HuH-7.5 (cell line): ENCODE measurements at places on chromosomes 2 and 18.

DNA sequence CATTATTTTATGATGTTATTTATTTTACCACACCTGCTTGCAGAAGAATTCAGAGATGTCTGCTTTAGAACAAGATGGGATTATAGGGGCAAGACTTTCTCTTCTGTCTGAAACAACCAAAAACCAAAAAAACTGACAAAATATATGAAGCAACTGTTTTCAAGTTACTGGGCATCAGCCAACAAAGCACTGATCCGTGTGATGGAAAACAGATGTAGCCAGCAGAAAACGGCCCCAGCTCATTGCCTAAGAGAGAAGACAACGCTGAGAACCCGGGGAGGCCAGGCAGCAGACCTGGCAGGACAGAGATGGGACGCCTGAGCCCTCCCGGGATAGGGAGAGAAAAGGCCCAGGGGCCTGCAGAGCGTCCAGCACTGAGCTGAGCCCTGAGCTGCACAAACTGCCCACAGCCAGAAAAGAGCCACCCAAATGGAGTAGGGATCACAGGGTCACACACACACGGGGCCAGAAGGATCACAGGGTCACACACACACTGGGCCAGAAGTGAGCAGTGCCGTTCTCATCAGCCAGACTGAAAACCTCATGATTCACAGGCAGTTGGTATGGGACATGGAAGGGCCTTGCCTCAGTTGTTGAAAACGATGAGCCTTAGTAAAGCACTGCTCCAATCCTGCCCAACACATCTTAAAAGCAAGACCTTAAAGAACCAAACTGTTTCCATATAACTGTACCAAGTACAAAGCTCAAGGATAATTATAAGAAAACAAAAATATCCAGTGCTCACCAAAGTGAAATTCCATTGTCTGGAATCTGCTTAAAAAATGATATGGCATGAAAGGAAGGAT lies 12.1 kb downstream of the PXDN start:
- DNase-seq, result no peak

- DNase-seq, result no peak
Measured at GRCh38 chr2:64338910-64339500, 115.0 kb upstream of the LGALSL start.

- no peak for DNase-seq
Measured at GRCh38 chr2:100756704-100757103, 63.2 kb upstream of the NPAS2 start.

DNA sequence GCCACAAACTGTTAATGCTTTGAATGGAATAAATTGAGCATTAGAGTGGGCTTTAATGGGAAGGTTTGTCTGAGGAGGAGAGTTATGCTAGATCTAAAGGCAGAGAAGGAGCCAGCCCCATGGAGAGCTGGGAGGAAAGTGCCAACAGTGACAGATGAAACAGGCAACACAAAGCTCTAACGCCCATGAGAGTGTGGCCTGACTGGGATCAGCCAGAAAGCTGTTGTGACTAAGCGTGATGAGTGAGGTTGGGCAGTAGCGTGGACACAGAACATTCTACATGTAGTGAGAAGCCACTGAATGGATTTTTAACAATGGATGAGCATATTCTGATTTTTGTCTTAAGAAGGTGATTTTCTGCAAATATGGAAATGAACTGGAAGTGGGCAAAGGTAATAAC lies 185.3 kb upstream of the SIX2 start:
- no peak for DNase-seq

GRCh38 chr2:1671916-1672315 lies 72.4 kb downstream of the PXDN start:
- DNase-seq, result no peak

- no peak for DNase-seq
Measured at GRCh38 chr2:72238311-72238710, 90.6 kb upstream of the CYP26B1 start.

DNA sequence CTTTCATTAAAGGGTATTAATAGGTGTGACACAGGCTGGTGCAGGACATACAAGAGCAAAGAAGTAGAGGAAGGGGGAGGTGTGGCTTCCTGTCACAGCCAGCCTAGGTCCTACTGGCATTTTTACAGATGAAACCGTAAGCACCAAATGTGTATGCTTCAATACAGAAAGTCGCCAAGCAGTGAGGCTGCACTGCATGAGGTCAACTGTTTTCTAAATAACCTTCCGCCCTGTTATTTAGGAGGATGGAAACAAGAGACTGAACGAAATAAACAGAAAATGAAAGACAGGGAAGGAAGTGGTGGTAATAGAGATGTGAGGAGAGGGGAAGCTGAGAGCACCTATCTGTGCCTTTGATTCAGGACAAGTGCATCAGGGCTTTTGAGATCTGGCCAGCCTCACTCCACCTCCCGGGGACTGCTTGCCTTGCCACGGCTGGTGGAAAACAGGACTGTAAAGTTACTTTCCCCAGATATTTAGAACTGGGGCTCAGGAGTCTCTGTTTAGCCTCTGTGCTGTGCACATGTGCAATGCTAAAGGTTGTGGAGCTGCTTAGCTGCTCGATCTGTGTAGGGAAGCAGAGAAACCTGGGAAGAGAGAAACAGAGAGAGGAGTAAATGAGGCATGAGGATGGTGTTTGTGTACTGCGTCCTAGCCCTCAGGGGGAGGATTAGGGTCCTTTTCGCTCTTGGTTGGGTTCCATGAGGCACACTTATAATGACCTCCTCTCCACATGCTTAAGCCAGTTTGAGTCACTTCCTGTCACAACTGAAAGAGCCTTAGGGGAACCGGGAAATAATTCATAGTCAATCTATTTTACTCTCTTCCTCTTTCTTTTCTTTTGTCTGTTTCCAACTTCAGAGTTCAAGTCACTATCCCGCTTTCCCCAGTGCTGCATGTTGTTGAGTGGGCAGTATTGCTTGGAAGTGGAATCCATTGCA lies 62.3 kb upstream of the BOD1L2 start:
- DNase-seq, result no peak

DNA sequence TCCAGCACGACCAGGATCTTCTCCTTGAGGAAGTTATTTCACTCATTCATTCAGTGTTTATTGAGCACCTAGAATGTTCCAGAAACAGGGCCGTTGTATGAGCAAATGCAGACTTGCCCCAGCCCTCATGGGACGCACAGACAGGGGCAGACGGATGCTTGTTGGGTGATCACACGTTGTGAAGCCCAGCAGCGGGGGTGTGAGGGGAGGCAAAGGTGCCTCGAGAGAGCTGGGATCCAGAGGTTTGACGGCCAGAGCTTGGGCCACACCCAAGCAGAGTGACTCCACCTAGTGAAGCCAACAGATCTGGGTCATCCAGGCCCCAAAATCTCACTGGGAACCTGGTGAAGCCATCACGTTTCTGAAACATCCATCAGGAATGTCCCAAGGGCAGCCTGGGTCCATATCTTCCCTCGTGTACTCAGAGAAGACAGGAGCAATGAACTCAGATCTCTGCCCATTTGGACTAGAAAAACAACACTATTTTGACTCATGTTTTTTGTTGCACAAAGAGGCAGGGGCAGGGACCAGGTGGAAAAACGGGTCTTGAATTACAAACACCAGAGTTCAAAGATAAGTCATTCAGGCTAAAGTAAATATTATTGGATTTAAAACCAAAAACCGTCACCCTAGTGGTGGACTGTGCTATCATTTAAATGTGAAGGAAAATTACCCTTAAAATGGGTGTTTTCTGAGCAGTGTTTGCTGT lies 54.9 kb upstream of the RBM44 start:
- peak; percentile 42 for DNase-seq

GRCh38 chr18:34864836-34865497 lies 154.9 kb downstream of the DTNA start:
- DNase-seq, result no peak

DNA sequence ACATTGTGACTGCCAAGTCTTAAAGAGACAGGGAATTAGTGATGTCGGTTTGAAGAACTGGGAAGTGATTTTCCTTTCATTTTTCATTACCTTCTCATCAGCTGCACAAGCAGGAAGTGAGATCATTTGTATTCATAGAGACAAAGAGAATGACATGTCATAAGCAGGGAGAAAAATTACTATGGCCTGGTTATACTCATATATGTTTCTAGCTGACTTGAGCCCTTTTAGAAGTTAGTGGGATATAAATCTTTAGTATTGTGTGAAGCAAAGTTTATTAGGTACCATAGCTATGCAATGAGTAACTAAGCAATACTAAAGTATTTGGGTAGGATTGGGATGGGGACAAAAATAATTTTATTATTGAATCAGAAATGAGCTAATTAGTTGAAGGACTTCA lies 284.1 kb downstream of the PID1 start:
- DNase-seq, result no peak

GRCh38 chr2:8281950-8282857 lies 399.7 kb upstream of the ID2 start:
- DNase-seq, result no peak

GRCh38 chr2:205684871-205685313 lies 2.6 kb downstream of the NRP2 start:
- no peak for DNase-seq

DNA sequence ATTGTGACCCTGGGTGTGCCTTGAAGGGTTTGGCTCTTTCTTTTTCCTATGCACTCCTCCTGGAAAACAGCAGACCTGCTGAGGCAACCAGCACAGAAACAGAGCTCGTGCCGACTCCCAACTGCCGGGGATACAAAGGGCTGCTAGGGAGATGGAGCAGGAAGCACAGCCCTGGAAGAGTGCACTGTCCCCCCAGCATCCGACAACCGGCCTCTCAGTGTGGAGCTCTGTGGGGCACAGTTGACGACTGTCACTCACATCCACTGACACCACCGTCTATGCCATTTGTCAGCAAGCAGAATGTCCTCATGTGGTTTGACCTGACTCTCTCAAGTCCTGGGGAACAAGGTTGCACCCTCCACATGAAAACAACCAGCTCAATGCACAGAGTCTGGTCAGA lies 290.4 kb downstream of the TNS1 start:
- DNase-seq, result no peak

DNA sequence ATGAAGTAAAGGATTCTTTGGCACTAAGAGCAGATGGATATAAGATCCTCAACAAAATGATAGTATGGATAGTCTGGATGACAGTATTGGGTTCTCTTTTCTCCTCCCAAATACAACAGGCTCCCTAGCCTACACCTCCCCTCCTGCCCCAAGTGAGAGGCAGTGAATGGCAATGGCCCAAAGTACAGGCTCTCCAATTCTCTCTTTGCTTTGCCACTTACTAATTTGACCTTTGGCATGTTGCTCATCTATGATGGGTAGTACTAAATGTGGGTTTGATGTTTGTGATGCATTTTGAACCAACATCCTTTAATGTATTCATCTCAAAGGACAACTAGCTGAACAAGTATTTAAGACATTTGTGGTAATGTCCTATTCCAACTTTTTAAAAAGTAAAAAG lies 65.9 kb downstream of the EIF5B start:
- DNase-seq, result no peak

- DNase-seq, result no peak
Measured at GRCh38 chr2:34179511-34179910, 580.4 kb upstream of the FAM98A start.

DNA sequence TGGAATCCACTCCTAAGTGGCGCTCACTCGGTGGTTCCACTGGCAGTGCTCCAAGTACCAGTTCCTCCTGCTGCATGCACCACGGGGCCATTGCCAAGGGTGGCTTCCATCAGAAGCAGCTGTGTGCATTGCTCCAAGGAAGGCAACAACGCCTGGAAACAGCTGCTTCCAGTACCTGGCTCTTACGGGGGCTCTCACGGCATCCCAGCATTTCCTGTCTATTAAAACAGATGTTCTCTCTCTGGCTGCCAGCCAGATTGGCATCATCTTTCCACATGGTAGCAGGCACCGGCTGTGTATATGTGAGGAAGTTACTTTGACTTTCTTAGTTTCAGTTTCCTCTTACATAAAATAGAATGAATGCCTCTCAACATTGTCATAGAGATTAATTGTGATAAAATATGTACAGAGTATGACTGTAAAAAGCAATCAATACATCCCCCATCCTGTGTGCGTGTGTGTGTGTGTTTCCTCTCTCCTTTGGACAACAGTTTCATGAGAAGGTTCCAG lies 84.9 kb downstream of the CMPK2 start:
- DNase-seq, result no peak

- DNase-seq, result no peak
Measured at GRCh38 chr18:62954366-62954765, 239.0 kb downstream of the PHLPP1 start.

DNA sequence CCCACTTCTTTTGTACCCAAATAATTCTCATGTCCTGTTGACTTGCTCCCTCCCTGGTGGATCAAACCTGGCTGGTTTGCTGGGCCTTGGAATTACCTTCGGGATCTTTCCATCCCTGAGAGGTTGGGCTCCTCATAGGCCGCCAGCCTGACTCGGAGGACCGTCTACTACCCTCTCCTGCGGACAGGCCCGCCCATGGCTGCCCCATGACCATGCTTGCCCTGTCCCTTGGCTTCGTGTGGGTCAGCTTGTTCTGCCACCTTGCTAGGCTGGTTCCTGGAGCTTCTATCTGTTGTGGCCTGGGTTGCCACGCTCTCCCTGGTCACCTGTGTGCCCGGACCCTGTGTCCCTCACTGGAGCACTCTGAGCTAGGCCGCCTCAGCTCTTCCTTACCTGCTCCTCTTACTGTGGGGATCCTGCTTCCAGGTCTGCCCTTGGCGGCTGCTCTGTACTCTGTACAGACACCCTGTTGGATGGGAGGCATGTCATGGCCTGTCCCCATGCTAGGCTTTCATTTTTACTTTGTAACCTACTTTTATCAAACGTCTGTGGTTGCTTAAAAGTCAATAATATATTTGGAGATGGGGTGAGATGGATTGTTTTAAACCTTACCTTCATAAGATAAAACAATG lies 29.7 kb upstream of the FHL2 start:
- no peak for DNase-seq

GRCh38 chr2:141728142-141728541 lies 402.7 kb downstream of the LRP1B start:
- DNase-seq, result no peak

DNA sequence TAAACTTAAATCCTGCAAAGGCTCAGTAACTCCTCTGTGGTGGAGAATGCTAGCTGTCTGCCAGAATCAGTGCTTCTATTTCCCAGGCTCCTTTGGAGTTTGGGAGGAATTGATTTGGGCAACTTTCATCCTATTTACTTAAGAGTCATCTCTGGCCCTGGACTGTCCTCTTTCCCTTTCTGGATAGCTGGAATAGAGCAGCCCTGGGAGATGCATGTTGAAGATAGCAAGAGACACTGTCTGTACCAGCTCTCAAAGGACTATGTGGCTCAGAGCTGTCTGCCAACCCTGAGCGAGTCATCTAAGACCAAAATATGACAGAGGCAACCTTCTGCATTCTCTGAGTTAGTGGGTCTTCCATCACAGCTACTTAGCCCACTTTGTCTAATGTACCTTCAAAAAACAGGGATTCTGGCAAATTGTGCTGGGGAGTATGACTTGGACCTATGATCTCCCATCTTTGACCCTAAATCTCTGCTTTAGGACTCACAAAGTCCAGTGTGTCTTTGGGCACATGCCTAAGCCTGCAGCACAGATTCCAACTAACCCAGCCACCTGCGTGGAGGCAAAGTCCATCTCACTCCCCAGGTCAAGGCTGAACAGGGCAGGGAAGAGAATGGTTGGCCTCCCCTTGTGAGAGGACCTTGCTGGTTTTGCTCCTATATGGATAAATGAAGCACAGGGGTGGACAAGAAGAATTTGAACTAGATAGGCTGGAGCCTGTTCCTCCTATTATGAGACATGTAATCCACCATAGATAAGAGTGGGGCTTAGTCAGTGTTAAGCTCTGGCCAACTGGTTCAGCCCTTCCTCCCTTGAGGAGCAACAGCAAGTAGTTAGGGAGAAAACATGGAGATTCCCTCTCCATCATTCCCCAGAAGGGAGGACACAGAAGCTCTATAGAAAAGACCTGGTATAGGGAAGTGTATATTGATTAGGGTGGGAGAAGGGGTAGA lies 99.1 kb upstream of the PELI1 start:
- DNase-seq, result no peak
